SK-N-SH (cell line): ENCODE measurements at places on chromosomes 11 and 22. TPM values are rescaled to one million over a fixed set of nuclear protein-coding genes. Genes with fewer than 3 reads are reported as not detected.

- DNase-seq = no peak
These were observed 7.9 kb upstream of the OR56B4 start for GRCh38 chr11:6099577-6099976.

GRCh38 chr22:44526779-44527126, 28.7 kb upstream of the RTL6 start:
- DNase-seq = peak; percentile 55

GRCh38 chr22:36571991-36572390, 43.0 kb upstream of the EIF3D start:
- no peak for DNase-seq

DNA sequence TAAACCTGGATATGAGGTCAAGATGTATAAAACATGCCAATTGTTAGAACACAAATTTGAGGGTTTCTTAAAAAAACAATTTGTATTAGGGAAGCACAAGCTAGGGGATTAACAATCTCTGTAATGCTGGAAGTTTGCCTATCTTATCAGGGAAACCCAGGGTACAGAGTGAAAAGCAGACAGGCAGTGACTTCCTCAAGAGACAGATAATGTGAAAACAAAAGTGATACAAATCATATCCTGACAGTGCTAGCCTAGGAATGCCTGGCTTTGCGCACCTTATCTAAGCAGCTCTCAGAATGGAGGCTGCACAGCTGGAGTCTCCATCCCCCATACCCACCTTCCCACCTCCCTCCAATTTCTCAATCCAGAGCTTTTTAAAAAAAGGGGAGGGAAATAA, 22.5 kb upstream of the RBX1 start:
- DNase-seq = peak; percentile 10

DNA sequence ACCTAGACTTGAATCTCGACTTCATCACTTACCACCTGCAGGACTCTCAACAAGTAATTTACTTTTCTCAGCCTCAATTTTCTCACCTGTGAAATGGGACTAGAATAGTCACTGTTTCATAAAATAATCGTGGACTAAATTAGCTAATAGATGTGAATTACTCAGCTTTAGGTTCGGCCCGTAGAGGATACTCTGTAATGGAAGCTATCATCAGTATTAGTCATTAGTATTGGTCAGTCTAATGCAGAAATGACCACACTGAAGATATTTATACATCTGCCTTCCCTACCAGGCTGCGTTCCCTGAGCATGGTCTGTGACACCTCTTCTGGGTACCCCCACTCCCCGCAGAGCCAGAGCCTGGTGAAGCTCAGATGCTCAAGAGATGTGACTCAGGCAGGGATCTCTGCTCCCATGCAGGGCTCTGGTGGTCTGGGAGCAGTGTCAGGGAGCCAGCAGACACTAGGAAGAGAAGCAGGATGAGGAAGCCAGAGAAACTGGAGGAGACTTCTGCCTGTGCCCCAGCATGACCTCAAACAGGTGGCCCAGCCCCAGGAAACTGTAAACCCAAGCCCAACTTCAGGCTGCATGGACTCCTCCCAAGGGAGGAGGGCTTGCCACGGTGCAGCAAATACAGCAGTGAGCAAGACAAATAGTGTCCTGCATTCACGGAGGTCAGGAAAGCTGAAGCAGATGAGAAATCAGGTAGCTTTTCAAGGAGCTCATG, 88.0 kb upstream of the E2F8 start:
- DNase-seq = no peak

DNA sequence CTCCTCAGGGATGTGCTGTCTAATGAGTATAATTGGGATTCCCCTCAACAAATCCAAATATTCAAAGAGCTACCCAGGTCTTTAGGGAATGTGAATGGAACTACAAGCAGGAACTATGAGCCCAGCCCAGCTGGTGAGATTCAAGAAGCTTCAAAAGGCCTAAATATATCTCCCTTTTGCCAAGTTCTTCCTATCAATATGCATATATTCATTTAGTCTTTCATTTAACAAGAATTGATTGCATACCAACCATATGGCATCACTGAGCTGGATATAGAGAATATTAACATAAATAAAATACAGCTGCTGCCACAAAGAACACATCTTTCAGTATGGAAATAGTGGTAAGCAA, 58.9 kb upstream of the PRSS23 start:
- DNase-seq = no peak

DNA sequence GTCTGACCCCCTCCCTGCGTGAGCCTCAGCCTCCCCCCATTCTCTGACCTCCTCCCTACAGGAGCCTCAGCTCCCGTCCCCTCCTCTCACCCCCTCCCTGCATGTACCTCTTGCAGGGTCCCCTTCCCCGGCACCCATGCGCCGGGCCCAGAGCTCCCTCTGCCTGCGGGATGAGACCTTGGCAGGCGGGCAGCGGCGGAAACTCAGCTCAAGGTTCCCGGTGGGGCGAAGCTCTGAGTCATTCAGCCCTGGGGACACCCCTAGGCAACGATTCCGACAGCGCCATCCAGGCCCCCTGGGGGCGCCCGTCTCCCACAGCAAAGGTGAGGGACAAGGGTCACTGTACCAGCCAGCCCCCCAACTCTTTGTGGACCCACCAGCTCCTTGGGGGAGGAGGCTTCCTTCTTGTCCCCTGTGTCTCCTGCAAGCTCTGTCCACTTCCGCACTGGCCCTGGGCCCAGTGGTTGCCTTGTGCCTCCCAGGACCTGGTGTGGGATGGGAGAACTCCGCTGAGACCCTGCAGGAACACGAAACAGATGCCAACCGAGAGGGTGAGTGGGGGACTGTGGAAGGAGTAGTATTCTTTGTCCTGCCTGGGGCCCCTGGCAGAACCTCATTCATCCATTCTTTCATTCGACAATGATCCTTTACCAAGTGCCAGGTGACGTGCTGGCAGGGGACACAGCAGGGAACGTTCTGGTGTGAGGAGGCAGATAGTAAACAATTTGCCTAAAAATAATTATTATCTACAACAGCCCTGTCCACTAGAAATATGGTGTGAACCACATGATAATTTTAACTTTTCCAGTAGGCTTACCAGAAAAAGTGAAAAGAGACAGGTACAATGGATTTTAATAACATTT, 3.7 kb upstream of the RPS6KA4 start:
- DNase-seq = peak; percentile 89

DNA sequence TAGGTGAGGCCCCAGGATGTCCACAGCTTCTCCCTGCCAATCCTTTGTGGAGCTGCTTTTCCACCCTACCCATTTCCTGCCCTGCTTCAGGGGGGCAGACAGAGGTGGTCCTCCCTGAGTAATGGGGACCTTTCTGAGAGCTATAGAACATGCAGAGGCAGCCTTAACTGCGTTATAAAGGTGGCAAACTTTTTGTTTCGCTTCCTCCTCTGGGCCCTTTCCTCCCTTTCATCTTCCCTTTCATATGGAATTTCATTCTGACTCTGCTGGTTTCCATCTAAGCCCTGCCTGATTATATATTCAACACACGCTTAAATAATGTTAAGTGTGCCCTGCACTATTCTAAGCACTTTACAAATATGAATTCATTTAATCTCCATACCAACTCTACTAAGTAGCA, 169.3 kb upstream of the E2F8 start:
- DNase-seq = no peak

Gene TRIM48
- polyA plus RNA-seq = not detected in 2 replicates

Gene B3GAT3
- polyA plus RNA-seq = 104 and 116 TPM in 2 replicates

Gene TRIOBP
- polyA plus RNA-seq = 43.6 and 47.3 TPM in 2 replicates

Gene LRP4
- polyA plus RNA-seq = 6.7 and 10.9 TPM in 2 replicates
